ENCODE measurements at places on chromosomes 4 and X.
A peak's percentile ranks its signal among the peaks of the same experiment; 100 is the strongest.

GRCh38 chrX:22373766-22374165, 101.1 kb downstream of the CBLL2 start:
- DNase-seq, result no peak

DNA sequence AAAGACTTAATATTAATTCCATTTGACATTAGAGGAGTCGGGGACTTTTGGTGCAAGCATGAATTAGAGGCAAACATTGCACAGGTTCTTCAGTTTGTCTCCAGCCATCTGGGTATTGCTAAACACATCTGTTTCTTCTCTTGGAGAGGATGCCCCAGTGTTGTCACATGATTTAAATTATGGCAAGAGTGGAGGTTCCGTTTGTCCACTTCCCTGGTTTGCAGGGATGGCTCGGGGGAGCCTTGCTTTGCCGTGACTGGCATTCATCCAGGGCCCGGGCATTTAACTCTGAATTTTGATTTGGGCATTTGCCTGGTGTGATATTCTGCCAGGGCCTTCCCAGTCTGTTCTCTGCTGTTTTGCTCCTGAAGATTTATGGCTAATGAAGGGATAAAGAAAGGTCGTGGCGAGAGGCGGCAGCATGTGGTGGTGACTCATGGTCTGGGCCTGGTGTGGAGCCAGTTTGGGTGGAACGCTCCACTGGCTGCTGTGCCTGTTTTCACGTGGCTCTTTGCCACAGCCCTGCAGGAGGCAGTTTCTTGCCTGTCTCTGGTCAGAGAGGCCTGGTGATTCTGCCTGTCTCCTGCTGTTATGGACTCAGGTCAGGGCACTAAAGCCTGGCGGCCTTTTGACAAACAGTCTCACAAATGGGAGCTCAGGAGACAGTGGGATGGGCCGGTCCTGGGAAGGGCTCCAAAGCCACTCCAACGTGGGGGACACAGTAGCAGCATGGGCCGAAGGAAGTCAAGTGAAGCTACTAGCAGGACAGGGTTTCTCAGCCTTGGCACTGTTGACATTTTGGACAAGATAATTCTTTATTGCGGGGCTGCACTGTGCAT, 99.4 kb upstream of the PGRMC2 start:
- peak; percentile 91 for DNase-seq

GRCh38 chr4:66023061-66023460, 352.8 kb upstream of the EPHA5 start:
- no peak for DNase-seq

DNA sequence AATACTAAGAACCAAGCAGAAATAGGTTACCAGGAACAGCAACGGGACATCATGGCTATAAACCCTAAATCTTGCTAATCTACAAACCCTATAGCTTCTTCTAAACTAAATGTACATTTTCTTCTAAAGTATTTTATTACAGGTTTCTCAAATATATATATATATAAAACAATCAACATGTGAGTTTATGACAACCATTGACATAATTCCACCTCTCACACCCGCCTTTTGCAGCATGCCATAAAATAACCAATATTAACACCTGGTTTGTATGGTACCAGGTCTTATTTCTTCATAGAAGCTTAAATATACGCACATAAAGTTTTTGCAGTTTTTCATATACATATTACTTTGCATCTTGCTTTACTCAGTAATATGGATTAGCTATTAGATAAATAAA, 955.3 kb upstream of the LCORL start:
- no peak for DNase-seq

- DNase-seq, result no peak
These were observed at the start of gene SH3RF1 for GRCh38 chr4:169270810-169271691. Gene SH3RF1, minus strand, starts transcription at chr4:169270956. Its CDS starts 1,744 bp downstream, at chr4:169269212.

DNA sequence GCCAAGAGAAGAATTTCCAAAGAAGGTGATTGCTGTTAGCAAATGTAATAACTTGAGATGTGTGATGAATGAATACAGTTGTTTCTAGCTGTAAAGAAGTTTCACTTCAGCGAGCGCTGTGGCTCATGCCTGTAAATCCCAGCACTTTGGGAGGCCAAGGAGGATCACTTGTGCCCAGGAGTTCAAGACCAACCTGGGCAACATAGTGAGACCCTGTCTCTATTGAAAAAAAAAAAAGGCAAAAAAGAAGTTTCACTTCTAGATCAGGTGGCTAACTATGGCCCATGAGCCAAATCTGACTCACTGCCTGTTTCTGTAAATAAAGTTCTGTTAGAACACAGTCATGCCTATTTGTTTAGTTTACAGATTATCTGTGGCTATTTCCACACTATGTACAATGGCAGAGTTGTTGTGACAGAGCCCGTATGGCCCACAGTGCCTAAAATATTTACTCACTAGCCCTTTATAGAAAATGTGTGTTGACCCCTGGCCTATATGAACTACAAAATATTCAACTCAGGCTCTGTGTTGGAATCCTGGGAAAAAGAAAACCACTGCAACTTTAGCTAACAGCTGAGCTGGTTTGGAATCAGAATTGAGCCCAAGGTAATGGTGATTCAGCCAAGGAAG, 54.1 kb upstream of the PRPS1 start:
- no peak for DNase-seq

Measured in AG04449 (cell line).